ENCODE measurements at places on chromosomes 5 and 9.
A peak's percentile ranks its signal among the peaks of the same experiment; 100 is the strongest.

- no peak for DNase-seq
These were observed 49.4 kb downstream of the FNIP1 start for GRCh38 chr5:131747180-131748105.

- DNase-seq = peak; percentile 11
These were observed 521.0 kb upstream of the WWC1 start for GRCh38 chr5:167770461-167770860.

DNA sequence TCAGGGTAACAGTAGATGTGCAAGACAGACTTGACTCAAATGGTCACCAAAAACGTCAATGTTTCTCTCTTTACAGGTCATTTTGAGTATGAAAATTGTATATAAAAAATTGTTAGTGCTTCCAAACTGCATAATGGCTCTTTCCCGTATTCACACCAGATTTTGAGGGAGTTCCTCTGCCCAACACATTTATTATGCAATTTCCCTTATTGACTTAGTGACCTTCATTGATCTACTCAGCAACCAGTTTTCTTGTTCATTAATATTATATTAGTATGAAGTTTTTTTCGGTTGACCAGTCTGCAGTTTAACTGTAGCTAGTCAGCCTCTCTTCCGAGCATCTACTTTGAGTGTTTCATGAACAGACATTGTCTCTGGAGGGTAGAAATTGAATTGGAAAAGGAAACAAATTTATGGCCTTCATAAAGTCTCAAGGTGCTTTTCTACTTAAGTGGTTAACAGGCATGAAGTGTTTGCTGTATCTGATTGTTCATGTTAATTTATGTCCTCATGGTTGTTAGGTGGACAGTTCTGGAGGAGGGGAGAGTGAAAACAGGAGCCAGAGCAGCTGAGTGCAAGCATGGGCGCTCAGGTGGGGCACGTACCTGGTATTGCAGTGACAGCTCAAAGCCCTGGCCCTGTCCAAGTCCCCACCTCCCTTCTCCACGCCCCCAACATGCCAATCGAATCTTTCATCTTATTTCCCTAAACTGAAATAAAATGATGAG, 240.2 kb downstream of the RFK start:
- DNase-seq = no peak

GRCh38 chr5:173592050-173592669, 24.3 kb downstream of the BOD1 start:
- DNase-seq = no peak

DNA sequence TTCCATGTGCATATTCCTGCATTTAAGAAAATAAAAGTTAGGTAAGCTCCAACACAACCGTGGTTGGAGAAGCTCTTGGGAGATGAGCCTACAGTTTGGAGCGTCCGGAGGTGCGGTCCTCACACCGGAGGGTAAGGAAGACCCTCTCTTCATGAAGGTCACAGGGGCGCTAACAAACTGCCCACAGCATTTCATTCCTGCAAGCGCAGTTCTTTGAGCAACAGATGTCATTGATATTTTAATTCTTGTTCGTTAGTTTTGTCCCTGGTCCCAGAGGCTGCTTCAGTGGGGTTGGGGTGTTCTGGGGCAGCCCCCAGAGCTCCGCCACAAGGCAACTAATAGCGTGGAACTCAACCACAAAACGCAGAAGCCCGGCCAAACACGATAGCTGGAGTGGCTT, 376.2 kb downstream of the IRX2 start:
- no peak for DNase-seq

DNA sequence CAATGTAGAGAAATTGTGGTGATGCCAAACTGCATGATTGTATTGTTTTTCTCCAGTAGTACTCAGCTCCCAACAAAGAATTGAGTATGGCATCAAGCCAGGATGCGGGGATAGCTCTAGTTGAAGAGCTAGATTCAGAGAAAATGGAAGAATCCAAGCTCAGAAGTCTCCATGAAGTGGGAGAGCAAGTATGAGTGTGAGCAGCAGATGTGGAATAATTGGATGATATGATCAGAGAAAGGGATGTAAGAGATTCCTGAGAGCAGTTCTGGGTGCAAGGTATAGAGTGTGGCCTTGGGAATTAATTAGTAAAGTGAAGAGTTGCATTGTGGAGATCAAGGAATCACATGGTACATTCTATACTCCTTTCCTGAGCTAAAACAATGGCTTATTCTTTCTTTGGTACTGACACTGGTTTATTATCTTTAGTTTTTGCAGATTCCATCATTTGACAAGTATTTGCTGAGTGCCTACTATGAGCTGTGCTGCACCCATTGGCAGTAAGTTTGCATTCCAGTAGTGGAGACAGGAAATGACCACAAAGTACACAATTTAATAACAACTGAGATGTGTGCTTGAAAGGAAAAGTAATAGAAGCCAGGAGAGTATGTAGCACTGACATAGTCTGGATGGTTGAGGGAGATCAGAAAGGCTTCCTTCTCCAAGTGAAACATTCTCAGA, 177.1 kb downstream of the CPLANE1 start:
- peak; percentile 2 for DNase-seq

DNA sequence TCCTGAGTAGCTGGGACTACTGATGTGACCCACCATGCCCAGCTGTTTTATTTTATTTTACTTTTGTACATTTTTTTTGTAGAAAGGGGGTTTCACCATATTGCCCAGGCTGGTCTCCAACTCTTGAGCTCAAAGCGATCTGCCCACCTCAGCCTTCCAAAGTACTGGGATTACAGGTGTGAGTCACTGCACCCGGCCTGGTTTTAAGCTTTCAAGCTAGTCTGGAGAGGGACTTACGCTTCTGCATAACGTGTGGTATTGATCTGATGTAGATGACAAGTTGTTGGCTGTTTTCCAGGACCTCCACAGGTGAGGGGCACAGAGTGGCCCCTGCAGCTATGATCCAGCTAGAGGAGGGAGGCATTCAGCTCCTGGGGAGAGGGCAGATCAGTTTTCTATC, 6.8 kb upstream of the CCL21 start:
- no peak for DNase-seq

- DNase-seq = no peak
These were observed 343.2 kb downstream of the DEPDC1B start for GRCh38 chr5:60356745-60357144.

- no peak for DNase-seq
These were observed 92.8 kb upstream of the SLCO6A1 start for GRCh38 chr5:102591650-102592049.

DNA sequence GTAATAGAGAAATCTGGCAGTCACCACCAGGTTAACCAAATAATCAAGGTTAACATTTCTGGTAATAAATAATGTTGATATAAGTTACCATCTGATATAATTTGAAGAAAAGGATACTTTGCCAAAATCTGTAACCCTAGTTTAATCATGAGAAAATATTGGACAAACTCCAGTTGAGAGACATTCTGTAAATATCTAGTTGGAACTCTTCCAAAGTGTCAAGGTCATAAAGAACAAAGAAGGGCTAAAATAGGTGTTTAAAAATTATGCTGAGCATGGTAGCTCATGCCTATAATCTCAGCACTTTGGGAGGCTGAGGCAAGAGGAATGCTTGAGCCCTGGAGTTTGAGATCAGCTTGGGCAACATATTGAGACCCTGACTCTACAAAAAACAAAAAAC, 253.3 kb downstream of the MRPS30 start:
- DNase-seq = no peak

DNA sequence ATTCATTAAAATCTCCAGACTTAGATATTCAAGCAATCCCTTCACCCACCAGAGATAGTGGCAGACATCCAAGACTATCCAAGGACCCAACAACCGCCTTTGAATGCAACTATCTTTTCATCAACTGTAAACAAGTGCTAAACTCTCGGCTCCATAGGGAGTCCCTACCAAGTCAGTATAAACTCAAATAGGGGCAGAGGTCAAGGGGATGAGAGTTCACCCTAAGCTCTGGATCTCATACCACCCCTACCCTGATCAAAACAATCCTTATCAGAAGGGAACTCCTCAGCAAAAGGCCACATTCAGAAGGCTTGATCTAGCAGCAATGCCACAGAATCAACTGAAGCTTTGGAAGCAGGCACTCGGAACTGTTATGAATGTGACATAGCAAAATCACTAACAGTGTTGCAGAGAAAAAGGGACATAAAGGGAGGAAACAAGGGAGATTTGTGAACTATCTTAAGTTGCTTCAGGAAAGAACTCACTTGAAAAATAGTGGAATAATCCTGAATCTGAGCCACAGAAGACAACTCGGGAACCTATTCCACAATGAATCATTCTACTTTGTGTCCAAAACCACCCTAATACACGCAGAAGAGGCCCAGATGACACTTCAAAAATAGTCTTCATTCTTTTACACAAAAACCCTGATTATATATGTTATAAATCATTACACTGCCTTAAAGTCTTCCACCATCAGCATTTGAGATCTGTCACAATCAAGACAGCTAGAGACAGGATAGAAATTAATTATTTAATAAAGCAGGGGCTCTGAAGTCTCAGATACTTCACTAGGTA, 49.8 kb downstream of the NR6A1 start:
- DNase-seq = no peak

DNA sequence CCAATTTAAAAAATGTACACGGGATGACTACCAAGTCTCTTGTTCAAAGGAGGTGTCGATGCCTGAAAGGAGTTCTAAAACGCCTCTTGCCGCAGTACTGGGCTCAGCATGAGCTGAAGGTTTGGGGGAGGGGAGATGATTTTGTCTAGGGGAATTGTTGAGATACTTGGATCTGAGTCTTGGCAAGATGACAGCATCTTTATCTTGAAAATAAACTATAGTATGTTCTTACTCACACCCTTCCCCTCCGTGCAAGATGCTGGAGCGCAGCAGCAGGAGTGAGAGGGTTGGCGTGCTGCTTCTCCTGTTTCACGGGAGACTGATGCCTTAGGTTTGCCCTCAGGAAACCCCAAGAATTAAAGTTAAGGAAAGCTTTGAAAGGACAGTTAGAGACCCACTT, 47.3 kb downstream of the FAM78A start:
- DNase-seq = no peak

GRCh38 chr5:17050236-17050635, 114.1 kb upstream of the MYO10 start:
- DNase-seq = no peak

- DNase-seq = no peak
These were observed 603.0 kb downstream of the CCDC171 start for GRCh38 chr9:16155878-16156277.

- no peak for DNase-seq
These were observed 41.1 kb downstream of the ANKRD33B start for GRCh38 chr5:10604975-10605374.

GRCh38 chr5:156920042-156920860, 42.8 kb downstream of the TIMD4 start:
- no peak for DNase-seq

- DNase-seq = no peak
These were observed 82.4 kb upstream of the BASP1 start for GRCh38 chr5:17135050-17135449.

GRCh38 chr9:132408521-132408920, 1.5 kb upstream of the CFAP77 start:
- DNase-seq = no peak

DNA sequence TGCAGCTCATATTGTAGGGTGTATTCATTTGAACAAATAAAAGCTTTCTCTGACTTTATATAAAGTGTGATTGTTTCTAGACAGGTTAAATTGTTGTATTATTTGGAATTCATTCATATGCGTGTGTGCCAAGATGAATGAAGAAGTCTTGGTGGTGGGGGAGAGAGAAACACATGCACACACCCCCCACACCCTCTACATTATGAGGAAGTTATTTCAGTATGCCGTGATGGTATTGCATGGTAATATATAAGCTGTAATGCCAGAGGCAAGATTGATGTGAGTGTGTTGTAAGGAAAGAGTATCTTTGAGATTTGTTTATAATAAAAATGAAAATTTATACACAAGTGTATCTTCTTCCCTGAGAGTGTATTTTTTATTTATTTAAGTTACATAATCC, 71.0 kb downstream of the IPO11 start:
- DNase-seq = no peak

DNA sequence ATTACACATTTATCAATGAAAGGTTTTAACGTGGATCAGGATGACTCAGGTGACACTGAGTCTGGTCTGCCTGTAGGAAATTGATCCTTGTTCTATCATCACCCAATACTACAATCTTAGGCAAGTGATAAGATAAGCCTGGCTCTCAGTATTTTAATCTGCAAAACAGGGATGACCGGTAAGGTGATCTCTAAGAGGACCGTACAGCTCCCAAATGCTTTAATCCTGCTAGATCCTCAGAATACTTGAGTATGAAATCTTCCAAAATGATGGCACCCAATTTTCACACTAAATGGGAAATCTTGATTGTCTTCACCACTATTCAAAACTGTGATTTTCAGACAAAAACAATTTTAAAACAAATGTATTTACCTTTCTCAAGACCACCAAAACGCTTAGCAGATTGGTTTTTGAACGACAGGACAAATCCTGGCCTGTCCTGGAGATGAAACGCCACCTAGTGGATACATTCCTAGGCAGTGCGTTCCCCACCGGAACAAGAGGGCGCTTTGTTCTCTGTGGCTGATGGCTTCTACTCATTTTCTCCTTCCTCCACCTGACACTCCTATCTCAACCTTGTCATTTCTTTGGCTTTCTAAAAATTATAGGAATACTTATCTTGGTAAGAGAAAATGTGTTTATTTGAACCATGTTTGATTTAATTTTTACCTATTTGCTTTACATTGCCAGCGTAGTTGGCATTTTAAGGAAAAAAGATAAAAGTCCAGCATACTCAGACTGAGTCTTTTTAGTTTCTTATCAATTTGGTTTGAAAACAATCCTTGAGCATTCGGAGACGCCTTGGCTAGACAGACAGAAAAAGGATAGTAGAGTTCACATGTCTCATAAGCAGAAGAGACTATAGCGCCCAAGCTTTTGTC, 41.2 kb upstream of the VCAN start:
- DNase-seq = no peak

DNA sequence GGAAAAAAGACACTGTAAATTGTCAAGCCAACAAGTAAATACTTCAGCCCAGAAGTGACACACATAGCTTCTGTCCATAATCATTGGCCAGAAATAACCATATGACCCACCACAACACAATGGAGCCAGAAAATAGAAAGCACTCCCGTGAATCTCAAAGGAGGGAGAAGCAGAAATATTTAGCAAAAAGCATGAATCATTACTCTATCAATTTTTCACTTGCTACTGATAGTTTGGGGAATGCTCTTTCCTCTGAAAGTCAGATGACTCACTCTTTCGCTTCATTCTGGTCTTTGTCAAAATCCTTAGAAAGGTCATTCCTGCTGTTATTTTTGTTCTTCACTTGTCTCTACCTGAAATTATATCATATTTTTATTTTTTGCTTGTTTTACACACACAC, 312.6 kb downstream of the TMEM232 start:
- DNase-seq = peak; percentile 4

GRCh38 chr9:116635908-116636307, 51.2 kb upstream of the TRIM32 start:
- DNase-seq = no peak

Measured in amniotic stem cell (primary cell).